Thoracic aorta (tissue), 2 donors: ENCODE measurements at places on chromosomes 4 and X. TPM values are rescaled to one million over a fixed set of nuclear protein-coding genes. Genes with fewer than 3 reads are reported as not detected.

NPY2R gene
- 6.5 TPM for total RNA-seq

HERC5 gene
- total RNA-seq = 13.7 TPM

KIF4A gene
- total RNA-seq = 1.7 TPM

CFP gene
- 13.1 TPM for total RNA-seq

MAGED4 gene
- 0.27 TPM for total RNA-seq

TIGD4 gene
- 0.49 TPM for total RNA-seq

STK32B gene
- 4.5 TPM for total RNA-seq

HPSE gene
- total RNA-seq = 6.1 TPM

CLIC2 gene
- 18.7 TPM for total RNA-seq

XAGE1B gene
- not detected for total RNA-seq

- no peak for DNase-seq
These were observed 992.7 kb upstream of the HS3ST1 start for GRCh38 chr4:12421364-12421763.

GRCh38 chr4:175369087-175369486 lies 443.0 kb downstream of the GPM6A start:
- DNase-seq = no peak

DNA sequence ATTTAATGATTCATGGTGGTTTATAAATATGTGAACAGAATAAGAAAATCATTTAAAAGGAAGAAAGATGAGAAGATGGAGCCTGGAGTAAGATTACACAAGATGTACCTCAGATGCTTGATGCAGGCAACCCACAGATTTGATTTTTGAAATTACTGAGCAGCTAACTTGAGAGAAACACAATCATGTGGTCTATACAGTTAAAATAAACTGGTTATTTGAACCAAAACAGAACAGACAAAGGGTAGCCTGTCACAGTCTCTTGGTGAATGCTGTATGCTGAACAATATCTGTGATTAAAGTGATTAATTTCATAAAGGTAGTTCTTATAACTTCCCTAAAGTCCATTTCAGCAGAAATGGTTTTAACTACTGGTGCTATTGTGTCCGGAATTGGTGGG lies 4.2 kb downstream of the PI4K2B start:
- no peak for DNase-seq

- DNase-seq = no peak
These were observed at the start of gene SORCS2 for GRCh38 chr4:7192252-7193029. SORCS2 (plus strand) TSS chr4:7192538.

GRCh38 chrX:103253608-103254007 lies 1.3 kb downstream of the TCEAL8 start:
- DNase-seq = no peak

DNA sequence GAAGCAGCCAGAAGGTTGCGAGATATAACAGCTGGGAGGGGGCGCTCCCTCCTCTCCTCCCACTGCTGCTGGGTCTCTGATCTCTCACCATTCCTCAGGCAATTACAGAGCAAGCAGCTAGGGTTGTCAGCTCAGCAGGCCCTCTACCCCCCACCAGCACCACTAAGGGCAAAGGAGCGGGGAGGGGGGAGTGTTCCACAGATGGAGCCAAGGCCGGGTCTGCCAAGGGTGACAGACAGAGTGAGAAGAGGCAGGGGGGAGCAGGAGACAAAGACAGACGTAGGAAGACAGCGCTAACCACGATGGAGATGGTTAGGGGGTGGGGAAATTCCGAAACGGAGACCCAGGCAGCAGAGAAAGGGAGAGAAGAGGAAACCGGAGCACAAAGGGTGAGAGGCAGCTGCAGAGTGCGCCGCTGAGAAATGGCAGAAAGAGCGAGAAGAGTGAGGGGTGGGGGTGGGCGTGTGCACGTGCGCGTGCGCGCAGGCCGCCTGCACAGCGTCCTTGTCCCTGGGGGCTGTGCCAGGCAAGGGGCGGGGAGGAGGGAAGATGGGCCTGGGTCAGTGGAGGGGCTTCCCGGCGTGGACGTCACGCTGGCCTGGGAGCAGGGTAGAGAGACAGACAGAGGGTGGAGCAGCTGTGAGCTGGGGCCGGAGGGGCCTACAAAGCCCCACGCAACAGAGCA lies 6.9 kb downstream of the L1CAM start:
- no peak for DNase-seq

DNA sequence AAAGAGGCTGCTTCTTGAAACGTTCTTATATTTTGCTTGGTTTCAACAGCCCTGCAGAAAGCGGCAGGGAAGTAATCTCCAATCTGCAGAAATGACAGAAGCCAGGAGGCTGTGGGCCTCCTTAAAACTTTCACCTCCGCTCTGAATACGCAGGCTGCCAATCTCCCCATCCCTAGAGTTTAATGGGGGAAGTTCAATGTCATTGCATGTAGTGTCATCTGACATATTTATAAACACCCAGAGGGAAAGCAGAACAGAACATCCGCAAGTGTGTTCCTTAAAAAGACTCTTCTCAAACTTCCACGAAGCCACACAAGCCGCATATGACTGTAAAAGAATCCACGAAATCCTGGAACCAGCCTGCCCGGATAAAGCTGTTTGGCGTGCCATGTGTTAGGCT lies 148.8 kb upstream of the TBL1X start:
- no peak for DNase-seq

GRCh38 chrX:127649011-127649410 lies 403.2 kb downstream of the ACTRT1 start:
- no peak for DNase-seq

DNA sequence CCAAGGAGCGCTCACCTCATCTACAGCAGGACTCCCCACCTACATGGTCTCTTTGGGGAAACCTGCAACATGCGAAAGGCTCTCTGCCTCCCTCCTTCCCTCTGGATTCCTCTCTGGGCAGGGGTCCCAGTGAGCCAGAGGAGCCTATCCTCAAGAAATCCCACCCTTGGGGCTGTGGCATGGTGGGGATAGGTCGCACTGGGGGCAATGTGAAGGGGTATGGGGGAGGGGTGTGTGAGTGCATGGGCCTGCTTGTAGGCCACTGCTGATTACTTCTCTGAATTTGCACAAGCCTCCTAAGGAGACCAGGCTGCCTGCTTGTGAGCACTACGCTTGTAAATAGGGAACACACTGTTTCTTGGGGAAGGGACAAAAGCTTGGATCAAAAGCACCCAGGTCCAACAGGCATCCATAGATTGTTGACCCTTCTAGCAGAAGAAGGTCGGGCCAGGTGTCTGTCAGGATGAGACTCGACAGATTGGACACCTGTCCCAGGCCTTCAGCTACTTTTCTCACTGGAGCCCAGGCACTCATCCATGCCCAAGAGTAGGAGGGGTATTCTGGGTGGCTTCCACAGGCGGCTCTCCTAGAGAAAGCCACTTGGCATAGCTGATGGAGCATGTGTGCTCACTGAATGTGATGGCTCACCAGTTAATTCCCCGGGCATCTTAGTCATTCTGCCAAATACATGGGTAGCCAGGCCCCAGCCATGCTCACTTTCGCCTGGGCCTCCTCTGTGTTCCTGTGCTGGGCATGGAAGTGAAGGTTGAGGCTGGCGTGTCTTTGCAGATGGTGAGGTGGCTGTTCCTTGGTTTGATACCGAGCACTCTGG lies 75.0 kb downstream of the NBDY start:
- no peak for DNase-seq

DNA sequence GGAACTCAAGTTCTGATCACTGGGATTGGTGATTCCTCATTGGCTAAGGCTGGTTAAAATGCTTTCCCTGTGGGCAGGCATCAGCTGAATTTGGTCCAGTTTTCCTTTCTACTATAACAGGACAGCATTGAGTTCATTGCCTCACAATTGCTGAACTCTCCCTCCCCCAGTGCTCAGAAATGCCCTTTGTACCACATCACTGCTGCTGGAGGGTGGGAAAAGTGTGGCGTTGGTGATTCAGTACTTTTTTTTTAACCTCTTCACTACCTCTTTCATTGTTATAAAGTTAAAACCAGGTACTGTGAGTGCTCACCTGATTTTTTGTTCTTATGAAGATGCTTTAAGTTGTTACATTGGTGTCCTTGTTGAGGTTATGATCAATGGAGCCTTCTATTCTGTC lies 69.3 kb upstream of the IL2 start:
- DNase-seq = no peak

DNA sequence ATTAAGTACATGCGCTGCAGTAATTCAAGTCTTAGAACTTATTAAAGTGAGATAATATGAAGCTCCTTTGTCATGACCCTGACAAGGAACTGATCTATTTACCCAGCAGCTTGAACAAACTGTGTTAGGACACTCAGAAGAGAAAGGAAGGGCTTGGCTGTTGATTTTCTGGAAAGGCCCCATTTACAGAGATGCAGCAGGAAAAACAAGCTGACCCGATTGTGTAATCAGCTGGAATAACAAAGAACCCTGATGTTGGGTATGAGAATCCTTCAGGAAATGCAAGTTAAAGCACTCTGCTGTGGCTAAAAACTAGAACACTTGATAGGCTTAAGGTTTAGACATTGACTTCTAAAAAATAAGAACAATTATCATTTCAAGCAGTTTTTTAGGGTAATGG lies 64.8 kb downstream of the TBC1D9 start:
- no peak for DNase-seq

DNA sequence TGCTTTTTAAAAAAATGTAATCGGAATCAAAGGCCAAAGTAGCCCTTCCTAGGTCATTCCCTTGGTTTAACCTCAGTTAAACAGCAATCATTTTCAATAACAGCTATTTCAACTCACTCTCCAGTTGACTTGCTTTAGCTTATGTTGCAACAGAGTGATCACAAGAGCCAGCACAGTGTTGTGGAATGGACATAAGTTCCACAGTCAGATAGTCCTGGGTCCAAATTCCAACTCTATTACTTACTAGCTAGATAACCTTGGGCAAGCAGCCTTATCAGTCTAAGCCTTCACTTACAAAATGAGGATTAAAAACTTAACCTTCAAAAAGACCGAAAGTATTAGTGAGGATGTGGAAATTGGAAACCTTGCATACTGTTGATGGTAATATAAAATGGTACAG lies 9.2 kb upstream of the GPC3 start:
- no peak for DNase-seq

- DNase-seq = no peak
These were observed 225.7 kb upstream of the PSAPL1 start for GRCh38 chr4:7660176-7661039.

GRCh38 chr4:164572877-164573279 lies 181.1 kb upstream of the SMIM31 start:
- no peak for DNase-seq

DNA sequence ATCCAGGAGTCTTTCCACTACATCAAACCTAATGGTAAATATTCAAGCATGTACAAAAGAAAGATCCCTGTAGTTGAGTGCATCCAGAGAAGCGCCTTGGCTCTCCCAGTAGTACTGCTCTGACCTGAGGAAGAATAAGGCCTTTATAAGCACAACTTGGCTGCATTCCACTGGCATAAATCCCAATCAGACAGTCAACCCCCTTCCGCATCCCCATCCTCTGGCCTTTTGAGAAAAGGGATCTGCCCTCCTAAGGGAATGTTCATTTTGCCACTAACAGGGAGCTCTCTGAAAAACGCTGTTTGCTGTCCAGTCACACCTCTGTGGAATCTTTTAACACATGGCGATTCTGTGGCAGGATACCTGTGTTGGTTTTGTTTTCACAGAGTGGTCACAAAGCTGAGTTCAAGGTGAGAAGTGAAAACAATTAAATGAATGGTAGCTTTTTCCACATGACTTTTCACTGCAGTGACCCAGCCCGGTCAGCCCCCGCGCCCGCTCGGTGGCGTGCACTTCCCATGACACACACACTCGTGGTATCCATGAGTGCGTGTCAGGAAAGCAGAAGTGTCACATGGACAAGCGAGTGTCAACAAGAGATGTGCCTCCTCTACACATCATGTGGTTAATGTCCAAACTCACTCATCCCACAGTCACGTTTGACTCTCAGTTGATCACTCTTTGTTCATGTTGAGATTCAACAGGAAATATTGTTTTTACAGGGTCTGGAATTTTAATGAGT lies 112.2 kb upstream of the ENPP6 start:
- no peak for DNase-seq

DNA sequence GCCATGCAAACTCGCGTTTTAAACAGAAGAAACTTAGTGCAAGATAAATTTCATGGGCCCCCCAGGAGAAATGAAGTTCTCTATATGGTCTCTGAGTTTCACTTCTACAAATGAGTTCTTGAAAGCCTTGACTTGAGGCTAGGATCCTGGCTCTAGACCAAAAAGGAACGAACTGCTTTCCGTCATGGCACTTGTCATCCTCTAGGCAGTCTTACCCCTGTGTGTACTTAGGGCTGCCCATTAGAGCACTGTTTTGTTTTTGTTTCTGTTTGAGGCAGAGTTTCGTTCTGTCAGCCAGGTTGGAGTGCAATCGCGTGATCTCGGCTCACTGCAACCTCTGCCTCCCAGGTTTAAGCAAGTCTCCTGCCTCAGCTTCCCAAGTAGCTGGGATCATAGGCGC lies 29.0 kb downstream of the RNF4 start:
- DNase-seq = no peak

GRCh38 chr4:40183615-40184411 lies 13.0 kb upstream of the RHOH start:
- DNase-seq = no peak

- DNase-seq = no peak
These were observed 960.5 kb downstream of the CCSER1 start for GRCh38 chr4:91087743-91088142.

DNA sequence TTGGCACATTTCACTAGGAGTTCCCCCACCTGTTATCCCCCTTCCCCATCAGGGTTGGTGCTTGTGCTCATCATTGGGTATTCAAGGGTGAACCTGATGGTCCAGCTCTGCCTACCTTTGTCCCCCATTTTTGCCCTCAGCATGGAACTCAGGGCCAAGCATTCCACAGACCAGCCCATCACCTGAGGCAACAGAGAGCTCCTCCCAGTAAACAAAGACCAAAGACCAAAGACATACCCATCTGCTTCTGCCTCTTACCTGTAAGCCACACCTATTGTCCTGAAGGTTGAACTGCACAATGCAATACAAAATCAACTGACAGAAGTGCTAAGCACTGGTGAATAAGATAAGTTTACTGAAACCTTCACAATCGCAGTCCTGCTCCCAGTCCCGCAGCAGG lies 237.5 kb downstream of the PAPSS1 start:
- no peak for DNase-seq

DNA sequence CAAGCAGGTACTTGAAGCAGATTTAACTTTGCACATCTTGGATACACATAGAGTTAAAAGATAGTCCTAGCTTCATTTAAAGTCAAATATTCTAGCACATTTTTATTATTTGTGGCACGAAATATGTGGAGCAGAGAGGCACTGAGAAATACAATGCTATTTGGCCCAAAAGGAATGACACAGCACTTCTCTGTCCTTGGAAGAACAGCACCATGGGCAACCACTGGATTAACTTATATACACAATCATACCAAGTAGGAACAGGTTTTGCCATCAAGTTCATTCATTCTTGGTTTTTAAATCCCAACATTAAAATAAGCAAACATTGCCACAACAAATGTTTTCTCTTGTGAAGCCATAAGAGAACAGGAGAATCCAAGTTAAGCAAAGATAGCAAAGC lies 924 bp upstream of the ENAM start:
- no peak for DNase-seq
